Testis (tissue), 5 donors: ENCODE measurements at places on chromosomes 7 and 10. TPM values are rescaled to one million over a fixed set of nuclear protein-coding genes. Genes with fewer than 3 reads are reported as not detected.

- no peak for DNase-seq
These were observed 544.2 kb downstream of the CNTNAP2 start for GRCh38 chr7:146660839-146661238.

GRCh38 chr7:22720791-22721786 lies 5.9 kb upstream of the IL6 start:
- DNase-seq: no peak

DNA sequence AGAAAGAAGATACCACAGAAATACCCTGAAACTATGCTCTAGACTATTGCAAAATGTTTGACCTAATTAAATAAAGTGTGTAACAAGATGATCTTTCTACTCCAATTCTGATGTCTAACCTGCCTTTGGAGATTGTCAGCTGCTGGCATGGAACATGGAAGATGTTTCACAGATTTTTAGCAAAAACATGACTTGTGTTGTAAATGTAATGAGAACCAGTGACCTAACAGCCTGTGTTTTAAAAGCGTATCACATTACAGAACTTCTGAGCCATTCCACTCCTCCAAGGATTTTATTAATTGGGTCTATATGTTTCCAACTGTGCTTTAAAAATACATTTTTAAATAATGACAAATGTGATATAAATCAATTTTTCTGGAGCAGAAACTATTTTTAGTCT lies 526.3 kb upstream of the SEMA3D start:
- no peak for DNase-seq

- no peak for DNase-seq
These were observed 3.1 kb downstream of the ABLIM1 start for GRCh38 chr10:114654822-114655575.

The ANXA8L1 gene
- total RNA-seq: 0.94 TPM

The NCF1 gene
- 2.1 TPM for total RNA-seq

GRCh38 chr10:1102416-1102815 lies 46.2 kb downstream of the WDR37 start:
- no peak for DNase-seq

DNA sequence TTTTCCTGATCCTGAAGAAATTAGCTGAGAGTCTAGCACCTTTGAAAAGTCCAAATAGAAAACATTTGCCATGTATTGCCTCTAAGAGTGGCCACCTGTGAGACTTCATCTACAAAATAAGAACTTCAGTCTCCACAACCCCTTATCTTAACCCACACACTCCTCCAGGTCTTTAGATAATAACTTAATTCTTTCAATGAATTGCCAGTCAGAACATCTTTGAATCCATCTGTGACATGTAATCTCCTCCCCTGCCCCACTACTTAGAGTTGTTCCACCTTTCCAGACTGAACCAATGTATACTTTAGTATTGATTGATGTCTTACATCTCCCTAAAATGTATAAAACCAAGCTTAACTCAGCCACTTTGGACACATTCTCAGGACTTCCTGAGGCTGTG lies 84.4 kb upstream of the FAM171A1 start:
- DNase-seq: no peak

The PIK3AP1 gene
- 6.6 TPM for total RNA-seq

The CALCR gene
- total RNA-seq: 0.56 TPM

The SP8 gene
- total RNA-seq: 2.1 TPM

GRCh38 chr10:44132361-44133289 lies 252.3 kb downstream of the CXCL12 start:
- peak; percentile 15 for DNase-seq

DNA sequence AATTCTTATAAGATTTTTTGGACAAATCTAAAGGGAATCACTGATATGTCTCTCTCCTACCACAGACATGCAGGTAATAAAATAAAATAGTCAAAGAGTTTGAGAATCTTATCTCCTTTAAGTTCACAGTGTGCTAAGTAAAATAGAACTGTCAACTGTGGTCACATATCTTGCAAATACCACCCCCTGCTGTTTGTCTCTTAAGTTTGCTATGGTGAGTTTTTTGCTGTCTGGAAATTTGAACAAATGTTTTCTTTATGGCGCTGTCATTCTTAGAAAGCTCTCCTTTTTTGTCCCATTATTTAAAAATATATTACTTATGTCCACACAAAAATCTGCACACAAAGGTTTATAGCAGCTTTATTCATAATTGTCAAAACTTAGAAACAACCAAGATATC lies 19.6 kb downstream of the GIMAP5 start:
- no peak for DNase-seq

The NAT16 gene
- 0.50 TPM for total RNA-seq

The UNCX gene
- total RNA-seq: not detected

The KCNMA1 gene
- 13.6 TPM for total RNA-seq

The FAM25C gene
- total RNA-seq: not detected

GRCh38 chr7:75922966-75923603 lies 8.1 kb downstream of the POR start:
- DNase-seq: no peak

- no peak for DNase-seq
These were observed 57.5 kb upstream of the MGAM2 start for GRCh38 chr7:142053988-142054387.

The NUTM2E gene
- total RNA-seq: 0.12 TPM

DNA sequence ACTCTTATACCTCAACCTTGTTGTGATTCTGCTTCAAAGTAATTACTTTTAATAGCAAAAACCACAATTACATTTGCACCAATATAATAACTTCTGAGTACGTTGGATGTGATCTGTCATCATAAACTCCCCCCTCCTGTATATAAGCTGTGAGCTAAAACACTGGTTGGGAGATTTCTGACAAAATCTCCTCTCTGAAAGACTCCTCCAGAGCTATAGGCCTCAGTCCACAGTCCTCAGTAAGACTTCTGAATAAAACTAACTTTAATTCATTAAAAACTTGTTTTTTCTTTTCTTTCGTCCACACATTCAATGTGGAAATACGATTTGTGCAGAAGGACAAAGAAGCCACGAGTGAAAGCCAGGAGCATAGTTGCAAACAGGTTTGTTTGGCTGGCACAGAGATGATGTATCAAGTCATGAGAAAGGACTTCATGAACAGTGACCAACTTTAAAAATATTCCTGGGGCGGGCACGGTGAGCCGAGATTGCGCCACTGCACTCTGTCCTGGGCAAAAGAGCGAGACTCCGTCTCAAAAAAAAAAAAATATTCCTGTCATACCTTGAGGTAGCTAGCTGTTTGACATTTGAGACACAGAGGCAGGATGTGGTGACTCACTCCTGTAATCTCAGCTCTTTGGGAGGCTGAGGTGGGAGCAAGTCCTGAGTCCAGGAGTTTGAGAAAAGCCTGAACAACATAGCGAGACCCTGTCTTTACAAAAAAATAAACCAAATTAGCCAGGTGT lies 91.1 kb upstream of the ARHGAP21 start:
- no peak for DNase-seq

- no peak for DNase-seq
These were observed 69.2 kb downstream of the C10orf105 start for GRCh38 chr10:71650397-71650796.

DNA sequence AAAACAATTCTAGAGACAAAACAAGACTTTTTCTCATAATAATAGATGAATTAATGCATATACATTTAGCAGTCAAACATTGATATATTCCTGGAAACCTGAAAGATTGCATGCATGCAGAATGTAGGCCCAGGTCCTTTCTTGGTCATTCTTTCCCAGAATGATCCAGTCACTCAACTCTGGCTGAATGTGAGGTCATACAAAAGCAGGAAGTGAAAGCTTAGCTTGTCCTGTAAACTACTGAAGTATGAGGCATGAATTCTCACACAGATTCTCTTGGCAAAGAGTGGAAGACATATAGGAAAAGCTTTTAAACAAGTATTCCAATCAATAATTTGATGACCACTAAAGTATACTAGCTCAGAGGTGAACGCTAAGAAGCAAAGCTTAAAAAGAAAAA lies 253.9 kb downstream of the PPP1R3A start:
- DNase-seq: no peak

- peak; percentile 47 for DNase-seq
These were observed 1.2 kb upstream of the LRMDA start for GRCh38 chr10:75430000-75430763.

DNA sequence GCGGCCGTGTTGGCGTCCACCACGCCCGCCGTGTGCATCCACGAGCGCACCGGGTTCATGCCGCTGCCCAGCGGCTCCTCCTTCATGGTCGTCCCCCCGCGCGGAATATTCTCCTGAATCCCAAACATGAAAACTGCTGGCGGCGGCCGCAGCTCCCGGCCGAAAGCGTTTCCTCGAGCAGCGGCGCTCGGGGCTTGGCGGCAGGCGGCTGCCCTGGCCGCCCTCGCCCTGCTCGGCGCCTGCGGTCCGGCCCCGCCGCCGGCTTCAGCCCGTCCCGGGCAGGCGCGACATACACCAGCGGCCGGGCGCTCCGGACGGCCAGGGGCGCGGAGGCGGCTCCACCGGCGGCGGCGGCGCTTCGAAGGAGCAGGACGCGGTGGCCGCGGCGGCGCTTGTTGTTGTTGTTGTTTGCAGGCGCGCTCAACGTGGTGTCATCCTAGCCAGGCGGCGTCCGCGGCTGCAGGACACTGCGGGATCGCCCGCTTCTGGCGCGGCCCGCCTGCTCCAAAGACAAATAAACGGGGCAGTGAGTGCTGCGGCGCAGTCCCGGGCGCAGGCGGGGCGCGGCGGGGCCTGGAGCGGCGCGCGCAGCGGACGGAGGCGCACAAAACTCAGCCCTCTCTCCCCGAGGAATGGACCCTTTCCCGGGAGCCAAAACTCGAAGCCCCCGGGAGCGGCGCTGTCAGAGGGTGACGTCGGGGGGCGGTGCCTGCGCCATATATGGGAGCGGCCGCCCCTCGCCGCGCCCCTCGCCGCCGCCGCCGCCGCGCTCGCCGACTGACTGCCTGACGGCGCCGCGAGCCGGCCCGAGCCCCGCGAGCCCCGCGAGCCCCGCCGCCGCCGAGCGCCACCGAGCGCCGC lies at the start of gene EBF3:
Gene EBF3 (minus strand): TSS at position 634 of the 861 bp plus-strand sequence. CDS start 506 bp downstream, at position 128.
- DNase-seq: peak; percentile 70

GRCh38 chr10:124909563-124909962 lies 32.4 kb upstream of the ZRANB1 start:
- no peak for DNase-seq

The PLEKHS1 gene
- 1.1 TPM for total RNA-seq

The PLEKHA8 gene
- 14.5 TPM for total RNA-seq

The UTF1 gene
- total RNA-seq: 17.2 TPM

The SLC26A5 gene
- total RNA-seq: 1.3 TPM

- no peak for DNase-seq
These were observed 68.9 kb downstream of the MET start for GRCh38 chr7:116740755-116741462.

GRCh38 chr10:43214071-43214955 lies 52.6 kb downstream of the RASGEF1A start:
- DNase-seq: no peak

DNA sequence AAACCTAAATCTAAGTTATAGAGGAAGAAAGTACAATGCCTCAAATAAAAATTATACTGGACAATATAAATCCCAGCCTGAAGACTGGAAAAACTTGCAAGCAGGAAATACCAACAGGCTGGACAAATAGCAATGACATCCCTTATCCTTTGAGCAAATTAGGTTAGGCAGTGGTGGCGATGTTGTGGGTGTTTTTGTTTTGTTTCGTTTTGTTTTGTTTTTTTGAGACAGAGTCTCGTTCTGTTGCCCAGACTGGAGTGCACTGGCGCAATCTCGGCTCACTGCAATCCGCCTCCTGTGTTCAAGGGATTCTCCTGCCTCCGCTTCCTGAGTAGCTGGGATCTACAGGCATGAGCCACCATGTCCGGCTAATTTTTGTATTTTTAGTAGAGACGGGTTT lies 57.3 kb upstream of the TES start:
- DNase-seq: no peak

GRCh38 chr10:89167915-89168314 lies 39.2 kb downstream of the CH25H start:
- DNase-seq: no peak

- DNase-seq: no peak
These were observed 21.1 kb downstream of the GATA3 start for GRCh38 chr10:8075282-8076260.

GRCh38 chr10:132489053-132489703 lies 48.4 kb upstream of the INPP5A start:
- DNase-seq: no peak

DNA sequence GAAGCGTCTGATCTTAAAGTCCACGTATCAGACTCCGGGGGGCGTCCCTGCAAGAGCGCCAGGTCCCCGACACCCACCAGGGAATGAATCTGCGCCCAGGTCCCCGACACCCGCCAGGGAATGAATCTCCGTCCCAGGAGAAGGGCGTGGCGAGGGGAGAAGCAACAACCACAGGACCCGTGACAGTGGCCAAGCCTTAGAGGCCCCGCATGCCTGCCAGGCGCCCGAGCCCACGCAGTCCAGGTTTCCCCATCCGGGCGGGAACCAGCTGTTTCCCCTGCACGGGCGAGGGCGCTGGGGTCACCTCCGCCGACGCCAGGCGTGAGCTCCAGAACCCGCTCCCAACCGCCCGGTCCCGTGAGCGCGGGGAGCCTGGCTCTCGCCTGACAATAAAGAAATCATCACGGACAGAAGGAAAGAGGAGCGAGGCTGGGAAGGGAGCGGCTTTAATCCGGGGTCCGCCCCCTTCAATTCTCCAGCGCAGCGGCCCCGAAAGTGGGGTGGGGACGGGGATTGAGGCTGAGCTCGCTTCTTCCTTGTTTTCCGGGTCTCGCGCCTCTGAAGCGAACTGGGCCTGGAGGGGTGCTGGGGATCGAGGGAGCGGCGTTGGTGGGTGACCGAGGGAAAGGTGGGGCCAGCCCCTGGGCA lies 29.0 kb upstream of the BMS1 start:
- DNase-seq: no peak

GRCh38 chr7:19397911-19398310 lies 252.7 kb upstream of the FERD3L start:
- no peak for DNase-seq

GRCh38 chr7:67359900-67360299 lies 363.3 kb downstream of the TYW1 start:
- no peak for DNase-seq

GRCh38 chr7:134662871-134663205 lies 16.2 kb downstream of the BPGM start:
- DNase-seq: no peak

- no peak for DNase-seq
These were observed 4.6 kb downstream of the SOSTDC1 start for GRCh38 chr7:16460789-16461493.

The C1GALT1 gene
- 17.9 TPM for total RNA-seq

DNA sequence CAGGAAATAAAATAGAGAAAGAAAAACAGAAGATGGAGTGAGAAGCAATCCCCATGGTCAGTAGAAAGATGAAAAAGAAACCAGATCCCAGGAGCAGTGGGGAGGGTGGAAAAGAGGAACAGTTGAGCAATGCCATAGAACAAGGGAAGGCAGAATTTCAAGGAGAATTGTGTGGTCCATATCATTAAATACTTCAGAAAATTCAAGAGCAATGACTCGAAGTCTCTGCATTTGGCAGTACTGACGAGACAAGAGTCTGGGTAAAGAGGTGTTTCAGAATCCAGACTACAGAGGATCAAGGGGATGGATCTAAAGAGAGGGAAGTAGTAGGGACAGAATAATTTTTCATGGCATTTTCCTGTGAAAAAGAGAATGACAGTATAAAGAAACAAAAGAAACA lies 512.6 kb downstream of the PHTF2 start:
- DNase-seq: no peak
